ENCODE measurements at places on chromosomes 16 and 17. TPM values are rescaled to one million over a fixed set of nuclear protein-coding genes. Genes with fewer than 3 reads are reported as not detected.

DNA sequence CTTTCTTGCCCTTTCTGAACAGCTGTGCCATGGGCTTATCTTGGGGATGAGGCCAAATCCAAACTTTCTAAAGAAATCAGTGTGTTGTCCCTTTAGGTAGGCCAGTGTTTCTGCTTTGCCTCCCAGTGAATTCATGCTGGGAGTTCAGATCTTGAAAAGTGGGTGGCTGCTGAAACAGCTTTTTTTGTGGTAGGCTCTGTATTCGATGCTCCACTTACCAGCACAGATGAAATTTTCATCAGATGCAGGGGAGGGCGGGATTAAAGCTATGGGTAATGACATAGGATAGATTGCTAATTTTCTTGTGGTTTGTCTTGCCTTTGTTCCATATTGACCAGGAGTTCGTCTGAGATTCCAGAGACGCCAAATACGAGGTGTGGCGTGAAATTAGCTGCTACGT lies 2.8 kb downstream of the SOCS7 start:
- DNase-seq, result no peak

- no peak for DNase-seq
These were observed 83.0 kb downstream of the IRF8 start for GRCh38 chr16:85981826-85982562.

- DNase-seq, result no peak
These were observed 251.8 kb downstream of the MAF start for GRCh38 chr16:79348521-79349306.

DNA sequence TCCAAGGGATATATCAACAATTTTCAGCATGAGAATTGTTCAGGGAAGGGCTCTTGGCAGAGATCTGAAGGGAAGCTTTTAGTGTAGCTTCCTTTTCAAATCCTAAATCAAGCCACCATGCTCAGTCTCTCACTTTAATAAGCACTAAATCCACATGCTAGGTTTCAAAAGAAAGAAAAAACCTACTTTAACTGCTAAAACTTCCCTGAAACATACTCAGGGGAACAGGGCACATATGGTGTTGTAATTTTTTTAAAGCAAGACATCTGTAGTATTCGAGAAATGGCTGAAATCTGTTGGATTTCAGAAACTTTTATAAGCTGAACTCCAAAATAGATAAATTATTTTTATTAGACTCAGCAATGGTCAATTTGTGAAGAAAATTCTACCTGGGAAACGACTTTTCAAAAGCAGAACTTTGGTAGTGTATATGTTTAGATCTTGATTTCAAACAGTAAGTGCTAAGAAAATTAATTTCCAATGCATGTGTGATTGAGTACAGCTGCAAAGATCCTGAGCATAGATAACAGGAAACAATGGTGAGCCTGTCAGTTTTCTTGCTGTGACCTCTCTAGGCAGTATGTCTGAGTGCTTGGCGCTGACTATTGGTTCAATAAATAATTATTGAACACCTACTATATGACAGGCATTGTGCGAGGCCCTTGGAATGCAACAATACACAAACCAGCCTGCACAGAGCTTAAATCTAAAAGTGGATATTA lies 804.5 kb upstream of the SOX9 start:
- no peak for DNase-seq

- DNase-seq, result no peak
These were observed 483 bp upstream of the EEF2K start for GRCh38 chr16:22205577-22206012.

GRCh38 chr17:385178-385835 lies 32.7 kb upstream of the RPH3AL start:
- peak; percentile 31 for DNase-seq

- DNase-seq, result peak; percentile 52
These were observed 154.2 kb downstream of the VPS53 start for GRCh38 chr17:560432-560873.

DNA sequence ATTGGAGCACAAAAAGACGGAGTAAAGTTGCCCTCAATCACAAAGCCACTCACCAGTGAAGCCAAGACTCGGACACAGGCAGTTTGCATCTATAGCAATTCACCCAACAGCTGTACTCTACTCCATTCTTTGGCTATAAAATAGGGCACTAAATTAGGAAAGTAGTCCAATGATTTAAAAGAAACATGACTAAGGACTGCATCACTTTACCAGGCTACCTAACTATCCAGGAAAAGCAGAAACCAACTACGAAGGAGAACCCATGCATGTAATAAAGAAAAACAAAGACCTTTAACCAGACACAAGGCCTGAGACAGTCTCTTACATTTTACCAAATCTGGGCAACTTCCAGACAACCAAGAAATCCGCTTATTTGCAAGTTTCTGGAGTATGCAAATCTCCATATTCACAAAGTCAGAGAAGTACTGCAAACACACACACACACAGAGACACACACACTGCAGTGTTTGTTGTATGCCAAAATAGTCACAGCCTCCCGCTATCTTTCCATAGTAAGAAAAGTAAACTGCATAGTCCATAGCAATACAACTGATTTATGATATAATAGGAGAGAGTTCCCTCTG lies 59.8 kb downstream of the CDH11 start:
- DNase-seq, result peak; percentile 43

GRCh38 chr17:47225436-47225858 lies 16.3 kb downstream of the MYL4 start:
- peak; percentile 74 for DNase-seq

DNA sequence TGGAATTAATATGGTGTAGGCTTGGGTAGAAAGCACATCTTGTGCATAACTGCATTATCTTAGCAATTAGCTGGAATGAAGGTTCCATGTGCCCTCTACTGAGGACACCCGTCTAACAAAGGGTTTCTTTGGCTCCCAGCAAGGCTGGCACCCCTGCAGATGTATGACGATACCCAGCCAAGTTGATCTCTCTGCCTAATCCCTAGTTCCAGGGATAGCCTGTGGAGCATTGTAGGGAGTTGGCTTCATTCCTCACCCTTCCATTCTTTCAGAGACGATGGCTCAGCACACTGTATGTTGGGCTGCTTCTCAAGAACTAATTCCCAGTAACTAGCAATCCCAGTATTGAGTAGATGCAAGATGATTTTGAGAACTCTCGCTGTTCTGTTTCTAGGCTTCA lies 182.5 kb downstream of the SNX29 start:
- peak; percentile 62 for DNase-seq

The CDRT4 gene
- 3.4 TPM for total RNA-seq

The CACNG1 gene
- 142 TPM for total RNA-seq

The ANKRD40CL gene
- total RNA-seq, result not detected

The CCDC200 gene
- not detected for total RNA-seq

All from myocyte (in vitro differentiated cells).